BJ (cell line): ENCODE measurements at places on chromosomes 3 and 15.

DNA sequence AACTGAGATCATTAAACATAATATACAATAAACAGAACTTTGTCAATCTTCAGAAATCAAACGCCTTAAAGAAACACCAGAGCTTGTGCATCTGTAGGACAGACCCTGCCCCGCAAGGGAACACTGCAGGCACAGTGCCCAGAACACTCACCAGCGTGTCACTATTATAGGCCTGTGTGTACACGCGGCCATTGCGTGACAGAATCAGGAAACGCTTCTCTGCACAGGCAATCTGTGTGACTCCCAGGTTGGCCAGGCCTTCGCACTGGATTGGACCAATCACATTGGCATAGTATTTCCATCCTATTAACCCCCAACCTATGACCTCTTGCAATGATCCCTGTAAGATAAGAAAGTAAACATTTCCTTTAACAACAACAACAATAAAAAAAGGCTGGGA, 52.9 kb downstream of the HERC2 start:
- DNase-seq, result no peak

- no peak for DNase-seq
Observed at GRCh38 chr3:160622263-160623045, 54.5 kb upstream of the ARL14 start.

DNA sequence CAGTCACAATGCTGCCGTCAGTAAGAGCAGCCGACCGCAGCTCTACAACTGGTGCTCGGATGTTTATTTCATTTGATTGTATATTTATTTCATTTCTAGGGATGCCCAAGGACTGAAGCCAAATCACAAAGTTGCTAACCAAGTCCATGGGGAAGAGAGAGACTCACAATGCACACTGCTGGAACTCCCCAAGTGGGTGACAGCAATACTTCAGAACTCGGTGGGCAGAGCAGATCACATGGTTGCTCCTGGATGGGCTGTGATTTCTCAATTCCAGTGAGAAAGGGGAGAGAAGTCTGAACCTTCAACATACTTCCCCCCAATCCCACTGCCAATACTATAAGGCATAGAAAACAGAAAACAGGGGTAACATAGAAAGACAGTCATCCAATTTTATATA, 265.8 kb upstream of the WNT5A start:
- no peak for DNase-seq

GRCh38 chr3:102177075-102177755, 257.6 kb upstream of the ZPLD1 start:
- DNase-seq, result no peak

DNA sequence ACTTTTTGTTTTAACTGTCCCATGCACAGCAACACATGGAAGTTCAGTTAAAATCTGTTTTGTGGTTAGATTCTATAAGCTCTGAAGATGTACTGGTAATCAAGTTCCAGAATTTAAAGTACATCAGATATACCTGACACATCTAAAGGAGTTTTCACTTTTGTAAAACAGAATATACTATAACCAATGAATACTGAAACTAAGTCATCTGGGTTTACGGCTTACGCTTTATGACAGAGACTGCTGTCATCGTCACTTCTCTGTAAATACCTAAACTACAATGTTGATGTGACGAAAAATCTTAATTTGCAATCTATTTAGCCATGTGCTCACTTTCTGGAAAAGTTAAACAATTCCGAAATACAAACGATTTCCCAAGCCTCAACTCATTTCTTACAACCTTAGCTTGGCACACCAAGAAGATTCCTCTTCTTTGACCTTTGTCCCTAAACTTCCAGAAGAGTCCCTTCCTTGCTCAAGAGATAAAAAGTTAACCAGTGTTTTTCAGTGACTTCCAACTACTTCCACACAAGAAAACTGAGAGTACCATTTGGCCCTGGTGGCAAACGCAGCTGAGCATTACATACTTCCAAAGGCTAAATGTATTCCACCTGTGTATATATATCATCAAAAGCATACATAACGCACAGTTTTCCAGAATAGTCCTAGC, 56.8 kb upstream of the NEK10 start:
- no peak for DNase-seq

GRCh38 chr3:159971311-159971710, 17.3 kb upstream of the IL12A start:
- no peak for DNase-seq

DNA sequence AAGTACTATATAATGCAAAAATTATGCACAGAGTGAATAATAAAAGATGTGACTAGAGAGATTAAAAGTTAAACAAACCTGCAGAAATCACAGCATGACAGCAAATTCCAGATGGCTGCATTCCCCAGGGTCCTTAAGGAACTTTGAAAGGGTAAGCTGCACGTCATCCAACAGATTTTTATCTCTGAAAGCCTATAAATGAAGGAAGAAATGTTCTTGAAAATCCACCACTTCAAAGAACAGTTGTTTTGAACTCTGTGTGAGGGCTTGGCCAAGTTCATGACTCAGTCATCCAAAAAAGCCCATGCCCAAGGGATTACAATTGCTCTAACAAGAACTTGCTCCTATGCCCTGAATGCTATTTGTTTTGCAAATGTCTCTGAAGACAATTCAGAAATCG, 603.6 kb downstream of the PLOD2 start:
- DNase-seq, result peak; percentile 6

DNA sequence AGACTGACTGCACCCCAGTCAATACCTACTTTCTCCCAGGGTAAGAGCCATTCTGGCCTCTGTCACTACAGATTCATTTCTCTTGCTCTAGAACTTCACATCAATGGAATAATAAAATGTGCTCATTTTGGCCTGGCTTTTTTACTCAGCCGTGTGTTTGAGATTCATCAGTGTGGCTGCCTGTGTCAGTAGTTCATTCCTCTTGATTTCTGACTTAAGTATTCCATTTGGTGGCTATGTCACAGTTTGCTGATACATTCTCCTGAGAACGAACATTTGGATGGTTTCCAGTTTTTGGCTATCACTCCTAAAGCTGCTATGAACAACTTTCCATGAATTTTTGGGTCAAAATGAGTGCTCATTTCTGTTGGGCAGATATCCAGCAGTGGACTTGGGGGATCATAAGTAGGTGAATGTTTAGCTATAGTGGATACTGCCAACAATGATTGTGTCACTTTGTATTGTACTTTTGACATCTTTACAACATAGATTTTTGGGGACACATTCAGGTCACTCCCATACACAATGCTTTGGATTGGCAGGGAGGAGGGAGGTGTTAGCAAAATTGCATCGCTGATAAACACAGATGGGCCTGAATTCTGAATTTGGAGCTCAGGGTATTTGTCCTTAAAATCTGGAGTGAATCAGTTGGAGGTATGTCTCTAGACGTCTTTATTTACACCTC, 19.8 kb upstream of the FAM107A start:
- no peak for DNase-seq

- DNase-seq, result no peak
Observed at GRCh38 chr3:120093119-120093910, 932 bp downstream of the GSK3B start.

GRCh38 chr3:5162102-5162501, 25.4 kb upstream of the EDEM1 start:
- DNase-seq, result no peak

GRCh38 chr3:33360136-33360825, 79.9 kb downstream of the UBP1 start:
- DNase-seq, result no peak

GRCh38 chr3:80096909-80097308, 329.1 kb upstream of the ROBO1 start:
- DNase-seq, result no peak

DNA sequence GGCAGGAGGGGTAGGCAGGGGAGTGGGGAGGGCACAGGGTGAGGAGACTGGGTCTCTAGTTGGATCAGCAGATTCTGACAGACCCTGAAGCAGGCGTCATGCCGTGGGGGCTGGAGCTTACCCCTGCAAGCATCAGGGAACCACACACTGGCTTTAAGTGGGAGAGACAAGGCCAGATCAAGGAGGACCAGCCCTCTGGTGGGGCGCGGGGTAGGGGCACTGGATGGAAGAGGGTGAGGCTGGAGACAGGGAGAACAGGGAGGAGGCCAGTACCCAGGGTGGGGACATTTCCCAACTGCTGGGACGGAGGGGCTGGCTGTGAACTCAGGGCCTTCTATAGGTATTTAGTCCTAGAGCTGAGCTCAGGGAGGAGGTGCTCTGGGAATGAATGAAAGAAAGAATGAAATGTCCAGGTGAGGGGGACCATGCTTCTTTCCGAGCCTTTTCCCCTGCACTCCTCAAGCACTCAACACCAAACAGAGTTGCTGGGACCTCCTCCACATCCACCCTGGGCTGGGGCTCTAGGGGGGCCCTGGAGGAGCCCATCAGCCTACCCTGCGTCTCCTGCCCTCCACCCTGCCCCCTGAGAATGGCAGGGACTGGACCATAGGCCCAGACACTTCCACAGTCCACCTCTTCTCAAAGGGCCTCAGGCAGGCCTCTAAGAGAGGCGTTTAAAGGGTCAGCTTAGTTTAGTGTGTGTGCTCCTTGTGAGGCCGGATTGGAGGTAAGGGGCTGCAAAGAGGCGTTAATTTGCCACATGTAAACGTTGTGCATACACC, 49.0 kb upstream of the FGD5 start:
- no peak for DNase-seq

GRCh38 chr3:184320104-184320445, 5.7 kb downstream of the EIF4G1 start:
- DNase-seq, result peak; percentile 78

- DNase-seq, result no peak
Observed at GRCh38 chr15:31381801-31382712, 55.4 kb downstream of the KLF13 start.
